ENCODE measurements at places on chromosomes 1 and 21.
A peak's percentile ranks its signal among the peaks of the same experiment; 100 is the strongest.

- no peak for DNase-seq
These were observed 43.8 kb downstream of the XPR1 start for GRCh38 chr1:180675586-180675985.

- DNase-seq = no peak
These were observed 130.6 kb upstream of the BRINP3 start for GRCh38 chr1:190608282-190608681.

- DNase-seq = no peak
These were observed 67.6 kb upstream of the ABCG1 start for GRCh38 chr21:42151148-42151947.

- no peak for DNase-seq
These were observed 147.1 kb downstream of the GLUL start for GRCh38 chr1:182244451-182244850.

- DNase-seq = no peak
These were observed 2.1 kb downstream of the POU3F1 start for GRCh38 chr1:38044221-38045215.

GRCh38 chr1:1250786-1251284 is 4.3 kb upstream of the C1QTNF12 start:
- DNase-seq = peak; percentile 54

DNA sequence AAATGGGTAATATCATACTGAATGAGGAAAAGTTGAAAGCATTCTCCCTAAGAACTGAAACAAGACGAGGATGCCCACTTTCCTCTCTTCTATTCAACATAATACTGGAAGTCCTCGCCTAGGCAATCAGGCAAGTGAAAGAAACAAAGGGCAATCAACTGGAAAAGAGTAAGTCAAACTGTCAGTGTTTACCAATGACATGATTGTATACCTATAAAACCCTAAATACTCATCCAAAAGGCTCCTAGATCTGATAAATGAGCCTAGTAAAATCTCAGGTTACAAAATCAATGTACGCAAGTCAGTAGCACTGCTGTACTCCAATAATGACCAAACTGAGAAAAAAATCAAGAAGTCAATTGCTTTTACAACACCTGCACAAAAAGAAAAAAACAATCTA is 575.8 kb upstream of the PRMT6 start:
- no peak for DNase-seq

- no peak for DNase-seq
These were observed 289.2 kb upstream of the DPYD start for GRCh38 chr1:98210064-98210463.

GRCh38 chr1:50562106-50562505 is 138.9 kb upstream of the DMRTA2 start:
- DNase-seq = no peak

DNA sequence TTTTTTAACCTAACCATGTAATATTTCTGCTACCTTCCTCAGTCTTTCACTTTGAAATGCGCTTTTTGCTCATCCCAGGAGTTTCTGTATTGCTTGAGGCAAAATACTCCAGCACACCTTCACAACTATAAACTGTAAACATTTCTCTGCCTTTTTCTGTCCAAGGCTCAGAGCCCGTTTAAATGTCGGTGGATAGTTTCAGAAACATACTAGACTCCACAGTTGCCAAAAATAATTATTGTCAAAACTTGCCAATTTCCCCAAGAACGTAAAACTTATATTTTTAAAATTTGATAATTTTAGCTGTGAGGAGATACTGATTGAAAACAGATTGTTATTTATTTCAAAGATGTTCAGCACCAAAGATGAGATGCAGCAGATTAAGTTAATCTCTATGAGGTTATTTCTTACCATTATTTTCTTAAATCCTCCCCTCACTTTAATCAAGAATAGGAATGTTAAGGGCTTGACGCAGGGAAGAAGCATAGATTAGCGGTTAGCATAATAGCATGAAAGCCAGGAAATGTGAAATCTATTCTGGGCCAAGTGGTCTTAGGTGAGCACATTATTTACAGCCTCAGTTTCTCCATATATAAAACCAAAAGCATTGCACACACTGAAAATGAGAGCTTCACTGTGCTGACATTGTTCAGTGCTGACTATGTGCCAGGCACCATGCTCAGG is 91.5 kb upstream of the ESRRG start:
- no peak for DNase-seq

DNA sequence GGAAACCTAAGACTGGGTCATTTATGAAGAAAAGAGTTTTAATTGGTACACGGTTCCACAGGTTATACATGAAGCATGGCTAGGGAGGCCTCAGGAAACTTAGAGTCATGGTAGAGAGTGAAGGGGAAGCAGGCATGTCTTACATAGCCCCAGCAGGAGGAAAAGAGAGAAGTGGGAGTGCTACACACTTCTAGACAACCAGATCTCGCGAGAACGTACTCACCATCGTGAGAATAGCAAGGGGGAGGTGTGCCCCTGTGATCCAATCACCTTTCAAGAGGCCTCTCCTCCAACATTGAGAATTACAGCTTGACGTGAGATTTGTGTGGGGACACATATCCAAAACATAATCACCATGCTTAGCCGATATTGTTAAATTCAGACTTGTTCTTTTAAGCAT is 62.8 kb downstream of the DYRK1A start:
- DNase-seq = no peak

- no peak for DNase-seq
These were observed 12.3 kb downstream of the CCDC185 start for GRCh38 chr1:223405507-223405906.

DNA sequence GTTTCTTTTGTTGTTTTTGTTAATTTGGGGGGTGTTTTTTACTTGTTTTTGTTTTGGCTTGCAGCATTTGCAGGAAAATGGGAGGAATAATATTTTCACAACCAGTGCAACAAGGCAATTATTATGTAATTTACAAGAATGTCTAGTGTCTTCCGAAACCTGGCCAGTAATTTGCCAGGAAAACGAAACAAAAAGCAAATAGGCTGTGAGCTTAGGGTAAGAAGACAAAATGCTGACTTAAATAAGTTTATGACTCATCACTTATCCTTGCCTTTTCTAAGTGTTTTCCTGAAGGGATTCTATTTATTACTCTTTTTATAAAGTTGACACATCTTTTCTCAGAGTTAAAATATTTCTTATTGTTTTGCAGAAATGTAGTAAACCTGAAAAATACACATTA is 49.8 kb downstream of the KCNT2 start:
- DNase-seq = no peak

DNA sequence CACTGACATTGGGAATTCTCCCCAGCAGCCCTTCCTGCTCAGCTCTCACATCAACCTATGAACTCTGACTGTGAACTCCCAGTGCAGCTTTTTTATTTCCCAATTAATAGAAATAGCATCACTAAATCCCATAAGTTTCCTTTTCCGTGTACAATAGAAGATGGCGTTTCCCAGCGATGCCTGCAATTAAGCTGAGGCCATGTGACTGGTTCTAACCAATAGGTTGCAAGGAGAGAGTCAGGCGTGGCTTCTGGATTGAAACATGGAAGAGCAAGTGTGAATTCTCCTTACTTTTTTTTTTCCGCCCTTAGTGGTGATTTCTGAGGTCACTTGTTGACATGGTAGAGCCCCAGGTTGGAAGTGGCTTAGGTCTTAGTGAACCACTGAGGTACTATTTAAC is 59.0 kb upstream of the IGSF5 start:
- DNase-seq = no peak

- DNase-seq = no peak
These were observed 15.6 kb upstream of the HHAT start for GRCh38 chr1:210313046-210313595.

DNA sequence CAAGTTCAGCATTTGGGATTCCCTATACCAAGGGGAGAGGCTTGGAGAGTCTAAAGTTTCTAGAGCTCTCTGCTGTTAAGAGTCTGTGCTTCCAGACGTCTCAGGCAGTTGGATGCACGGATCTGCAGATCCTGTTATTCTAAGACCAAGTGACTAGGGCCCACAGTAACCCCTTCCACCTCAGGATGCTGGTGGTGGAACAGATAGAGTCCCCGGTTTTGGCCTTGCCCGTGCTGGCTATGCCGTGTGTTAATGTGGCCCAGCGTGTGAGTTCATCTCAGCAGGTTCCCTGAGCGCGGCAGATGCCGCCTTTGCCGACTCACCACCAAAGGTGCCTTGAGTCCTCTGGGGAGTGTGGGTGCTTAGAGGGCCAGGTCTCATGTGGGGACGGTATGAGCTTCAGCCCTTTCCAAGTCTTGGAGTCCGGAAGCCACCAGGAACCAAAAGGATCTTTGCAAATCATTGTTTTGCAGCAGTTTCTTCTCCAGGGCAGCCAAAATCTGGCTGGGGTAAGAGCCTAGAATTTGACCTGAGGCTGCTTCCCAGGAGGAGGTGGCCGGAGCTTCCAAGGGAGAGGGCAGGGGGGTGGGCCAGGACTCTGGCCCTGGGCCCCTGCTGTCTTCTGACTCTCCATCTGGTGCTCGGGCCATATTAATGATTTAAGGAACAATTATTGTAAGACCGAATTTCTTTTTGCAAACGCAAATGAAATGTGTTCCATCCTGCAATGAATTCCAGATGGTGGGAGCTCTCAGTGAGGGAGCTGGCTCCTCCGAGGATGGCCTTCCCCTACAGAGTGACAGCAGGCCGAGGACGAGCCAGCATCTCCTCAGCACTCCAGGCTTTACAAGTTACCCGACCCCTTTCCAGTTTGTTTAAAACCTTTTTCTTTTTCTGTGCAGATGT is 205.7 kb downstream of the FOXD2 start:
- DNase-seq = no peak

DNA sequence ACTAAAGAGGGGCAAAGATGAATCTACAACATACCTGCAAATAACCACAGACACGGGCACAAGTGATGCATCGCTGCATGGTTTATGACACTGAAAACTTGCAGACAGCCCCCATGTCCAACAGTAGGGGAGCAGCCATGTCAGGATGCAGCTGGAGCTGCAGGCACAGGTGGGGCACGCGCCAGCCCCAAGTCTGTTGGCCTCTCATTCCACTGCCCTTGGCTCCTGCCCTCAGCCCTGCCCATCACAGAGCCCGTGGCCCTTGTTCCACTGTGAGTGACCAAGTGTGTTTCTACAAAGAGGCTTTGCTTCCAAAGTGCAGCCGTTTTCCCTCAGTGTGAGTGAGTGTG is 3.2 kb upstream of the PADI4 start:
- no peak for DNase-seq

DNA sequence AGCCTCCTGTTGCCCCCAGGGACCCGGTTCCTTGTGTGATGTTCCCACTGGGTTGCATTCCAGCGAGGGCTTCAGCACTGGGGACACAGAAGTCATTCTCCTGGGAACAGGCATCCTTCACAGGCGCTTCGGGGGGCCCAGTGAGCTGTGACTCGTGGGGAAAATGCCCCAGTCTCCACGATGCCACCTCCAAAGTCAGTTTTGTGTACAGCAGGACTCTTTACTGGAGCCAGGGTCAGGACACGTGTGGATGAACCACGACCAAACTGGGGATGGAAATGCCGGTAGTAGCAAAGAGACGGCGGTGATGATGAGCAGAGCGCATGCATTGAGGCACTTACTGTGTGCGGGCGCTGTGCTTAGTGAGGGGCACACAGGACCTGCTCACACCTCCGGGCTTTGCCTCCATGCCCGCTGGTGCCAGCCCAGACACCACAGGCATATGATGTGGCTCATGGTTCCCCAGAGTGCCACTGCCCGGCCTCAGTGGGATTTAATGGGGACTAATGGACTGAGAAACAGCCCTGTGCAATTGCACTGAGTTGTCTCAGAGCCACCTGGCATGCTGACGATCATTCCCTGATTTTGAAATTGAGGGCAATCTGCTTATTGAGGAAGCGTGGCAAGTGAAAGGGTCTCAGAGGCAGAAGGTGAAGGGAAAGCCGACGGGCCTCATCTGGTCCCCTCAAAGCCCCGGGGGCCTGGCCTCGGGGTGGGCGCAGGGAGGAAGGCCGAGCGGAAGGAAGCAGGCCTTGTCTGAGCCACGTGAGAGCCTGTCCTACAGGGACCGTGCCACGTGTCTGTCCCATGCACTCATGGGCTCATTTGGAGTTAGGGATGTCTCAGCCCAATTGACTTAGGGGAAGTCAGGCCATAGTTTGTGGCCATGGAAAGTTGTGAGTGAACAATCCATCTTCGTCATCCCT is 91.4 kb downstream of the PDE9A start:
- DNase-seq = no peak

DNA sequence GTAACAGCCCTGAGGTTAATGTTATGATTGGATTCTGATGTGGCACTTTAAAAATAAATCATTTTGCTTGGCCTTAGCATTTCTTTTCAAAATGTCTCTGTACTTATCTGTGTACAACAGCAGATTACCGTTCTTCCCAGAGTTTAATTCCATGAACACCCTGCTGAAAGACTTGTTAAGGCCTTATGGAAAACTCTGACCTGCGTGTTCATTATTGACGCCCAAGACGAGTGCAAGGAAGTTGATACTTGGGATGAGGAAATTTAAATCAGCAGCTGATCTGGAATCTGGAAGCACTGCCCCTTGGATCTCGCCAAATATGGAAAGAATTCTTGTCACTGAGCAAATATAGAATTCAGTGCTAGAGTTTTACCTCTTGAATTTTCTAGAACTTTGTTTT is 6.7 kb downstream of the ERG start:
- DNase-seq = no peak

- no peak for DNase-seq
These were observed 110.2 kb upstream of the APP start for GRCh38 chr21:26280775-26281174.

- no peak for DNase-seq
These were observed 86.0 kb upstream of the GRIK3 start for GRCh38 chr1:37120279-37120678.

DNA sequence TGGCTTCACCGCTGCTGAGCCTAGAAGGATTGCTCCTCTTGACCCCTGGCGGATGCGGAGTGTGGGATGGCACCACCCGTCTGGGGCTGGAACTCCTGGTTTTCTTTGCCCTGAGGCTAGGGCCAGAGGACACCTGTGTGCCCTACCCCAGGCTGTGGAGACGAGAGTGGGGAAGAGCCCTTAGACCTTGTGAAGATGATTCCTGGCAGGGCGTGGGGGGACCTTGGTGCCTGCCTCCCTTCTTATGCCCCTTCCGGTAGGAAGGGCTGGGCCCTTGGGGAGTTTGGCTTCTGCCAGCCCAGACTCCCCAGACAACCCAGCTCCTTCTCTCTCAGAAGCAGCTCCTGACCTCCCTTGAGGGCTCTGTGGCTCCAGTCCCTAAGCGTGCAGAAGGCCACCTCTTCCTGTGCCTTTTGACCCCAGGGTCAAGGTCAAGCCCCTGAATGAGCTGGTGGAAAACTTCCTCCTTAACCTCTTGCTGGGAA is 891 bp downstream of the RPS6KA1 start:
- DNase-seq = no peak

DNA sequence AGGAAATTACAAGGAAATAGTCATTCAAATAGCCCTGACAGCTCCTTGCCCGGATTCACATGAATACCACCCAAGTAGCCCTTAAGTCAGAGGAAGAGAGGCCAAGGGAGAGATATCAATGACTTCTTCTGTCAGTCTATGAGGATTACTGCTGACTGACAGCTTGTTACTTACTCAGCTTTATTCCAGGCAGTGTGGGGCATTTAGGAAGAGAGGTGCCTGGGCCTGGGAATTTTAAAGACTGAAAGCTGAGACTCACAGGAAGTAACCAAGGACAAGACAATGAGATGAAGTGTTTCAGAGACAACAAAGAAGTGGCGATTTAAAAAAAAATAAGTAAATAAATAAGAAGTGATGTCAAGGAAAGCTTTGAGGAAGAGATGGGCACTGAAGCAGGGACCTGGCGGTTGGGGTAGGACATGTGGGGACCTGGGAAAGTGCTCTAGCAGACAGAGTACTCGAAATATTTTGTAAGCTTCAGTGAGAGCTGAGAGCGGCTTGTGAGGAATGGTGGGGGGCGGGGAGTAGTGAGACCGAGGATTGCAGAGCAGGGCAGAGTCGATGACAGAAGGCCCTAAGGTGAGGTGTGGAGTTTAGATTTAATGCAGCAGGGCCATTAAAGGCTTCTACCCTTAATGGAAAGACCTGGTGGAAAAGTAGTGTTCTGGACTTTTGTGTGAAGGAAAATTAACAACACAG is 58.9 kb downstream of the ST3GAL3 start:
- no peak for DNase-seq

Measured in T-helper 1 cell (primary cell).